ENCODE measurements at places on chromosomes 4 and X.

- DNase-seq: no peak
Observed at GRCh38 chrX:129690435-129690834, 35.7 kb upstream of the APLN start.

DNA sequence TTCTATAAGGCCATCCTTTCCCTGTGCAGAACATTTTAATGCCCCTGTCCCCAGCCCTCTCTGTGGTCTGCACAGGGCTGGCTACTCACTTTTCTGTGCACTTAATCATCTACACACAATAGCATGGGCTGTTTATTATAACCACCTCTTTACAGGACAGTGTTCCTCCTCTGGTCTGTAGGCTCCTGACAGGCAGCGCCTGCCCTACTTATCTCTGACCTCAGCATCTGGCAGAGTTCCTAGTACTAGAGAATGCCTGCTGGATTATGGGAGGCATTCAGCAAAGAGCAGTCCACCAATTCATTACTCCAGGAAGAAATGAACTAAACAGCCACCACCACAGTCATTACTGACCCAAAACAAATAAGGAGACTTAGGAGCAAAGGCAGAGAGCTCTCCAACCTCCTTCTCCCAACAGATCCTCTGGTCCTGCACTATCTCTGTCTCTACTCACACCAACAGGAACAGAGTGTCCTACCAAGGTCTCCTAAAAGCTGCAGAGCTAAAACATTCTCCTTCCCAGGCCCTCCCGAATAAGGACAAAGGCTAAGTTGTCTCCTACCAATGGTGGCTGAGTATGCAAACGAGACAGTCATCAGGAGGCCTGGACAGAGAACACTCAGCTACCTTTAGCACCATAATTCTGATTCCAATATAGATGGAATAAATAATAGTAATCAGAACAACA lies 279.2 kb downstream of the QDPR start:
- DNase-seq: peak; percentile 48

DNA sequence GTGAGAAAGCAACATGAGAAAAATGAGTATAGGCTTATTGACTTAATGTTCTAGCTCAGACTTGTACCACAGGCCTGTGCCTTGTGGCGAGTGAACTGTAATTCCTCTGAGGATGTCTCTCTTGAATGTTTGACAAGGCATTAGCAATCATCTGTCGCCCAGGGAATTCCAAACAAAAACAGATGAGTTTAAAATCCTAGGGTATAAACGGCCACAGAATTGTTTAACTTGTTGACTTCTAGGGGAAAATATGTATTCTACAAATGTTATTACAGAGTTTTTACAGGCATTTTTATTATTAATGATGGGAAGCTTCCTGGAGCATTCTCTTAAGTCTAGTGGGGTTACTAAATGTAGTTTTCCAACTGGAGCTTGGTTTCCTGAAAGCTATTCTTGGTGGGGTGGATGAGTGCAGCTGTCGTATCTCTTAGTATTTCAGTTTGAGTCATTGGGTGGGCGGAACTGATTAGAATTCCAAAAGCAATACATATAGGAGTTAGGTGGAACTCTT lies 40.6 kb downstream of the ARHGAP10 start:
- peak; percentile 19 for DNase-seq

- DNase-seq: no peak
Observed at GRCh38 chrX:1591863-1592469, 562 bp downstream of the AKAP17A start.

DNA sequence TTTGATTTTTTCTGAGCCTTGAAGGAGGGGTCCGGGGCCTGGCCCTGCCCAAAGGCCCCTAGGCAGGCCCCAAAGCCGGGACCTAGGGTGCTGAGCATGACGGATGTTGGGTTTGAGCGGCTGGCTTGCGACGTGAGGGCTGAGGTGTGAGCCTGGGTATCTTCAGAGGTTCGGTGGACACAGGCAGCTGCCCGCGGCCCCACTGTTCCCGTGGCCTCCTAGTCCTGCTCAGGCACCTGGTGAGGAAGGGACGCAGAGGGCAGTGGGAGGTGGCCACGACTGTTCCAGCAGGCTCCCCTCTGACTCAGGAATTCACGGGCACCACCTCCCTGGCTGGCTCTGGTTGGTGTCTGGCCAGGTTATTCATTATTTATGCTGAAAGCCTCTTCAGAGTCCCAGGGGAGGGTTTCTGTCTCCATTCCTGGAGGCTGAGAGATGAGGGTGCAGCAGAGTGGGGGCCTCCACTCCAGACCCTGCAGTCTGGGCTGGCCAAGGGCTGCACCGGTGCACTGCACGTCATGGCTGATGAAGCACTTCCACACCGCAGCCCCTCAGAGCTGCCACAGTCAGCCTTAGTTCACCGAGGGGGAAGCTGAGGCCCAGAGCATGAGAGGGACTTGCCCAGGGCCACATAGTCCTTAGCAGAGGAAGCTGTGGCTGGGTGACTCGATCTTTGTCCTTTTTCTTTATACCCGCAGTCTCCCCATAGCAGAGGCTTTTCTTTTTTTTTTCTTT lies 2.2 kb downstream of the MSANTD1 start:
- DNase-seq: no peak

- no peak for DNase-seq
Observed at GRCh38 chrX:68684919-68685304, 37.4 kb downstream of the STARD8 start.

- DNase-seq: no peak
Observed at GRCh38 chrX:153519569-153520286, 2.3 kb downstream of the ATP2B3 start.
